ENCODE measurements at places on chromosomes 6 and 20. TPM values are rescaled to one million over a fixed set of nuclear protein-coding genes. Genes with fewer than 3 reads are reported as not detected.
A peak's percentile ranks its signal among the peaks of the same experiment; 100 is the strongest.

The ADNP gene
- total RNA-seq: 20.4 TPM

The OR2J2 gene
- not detected for total RNA-seq

The OPN5 gene
- not detected for total RNA-seq

DNA sequence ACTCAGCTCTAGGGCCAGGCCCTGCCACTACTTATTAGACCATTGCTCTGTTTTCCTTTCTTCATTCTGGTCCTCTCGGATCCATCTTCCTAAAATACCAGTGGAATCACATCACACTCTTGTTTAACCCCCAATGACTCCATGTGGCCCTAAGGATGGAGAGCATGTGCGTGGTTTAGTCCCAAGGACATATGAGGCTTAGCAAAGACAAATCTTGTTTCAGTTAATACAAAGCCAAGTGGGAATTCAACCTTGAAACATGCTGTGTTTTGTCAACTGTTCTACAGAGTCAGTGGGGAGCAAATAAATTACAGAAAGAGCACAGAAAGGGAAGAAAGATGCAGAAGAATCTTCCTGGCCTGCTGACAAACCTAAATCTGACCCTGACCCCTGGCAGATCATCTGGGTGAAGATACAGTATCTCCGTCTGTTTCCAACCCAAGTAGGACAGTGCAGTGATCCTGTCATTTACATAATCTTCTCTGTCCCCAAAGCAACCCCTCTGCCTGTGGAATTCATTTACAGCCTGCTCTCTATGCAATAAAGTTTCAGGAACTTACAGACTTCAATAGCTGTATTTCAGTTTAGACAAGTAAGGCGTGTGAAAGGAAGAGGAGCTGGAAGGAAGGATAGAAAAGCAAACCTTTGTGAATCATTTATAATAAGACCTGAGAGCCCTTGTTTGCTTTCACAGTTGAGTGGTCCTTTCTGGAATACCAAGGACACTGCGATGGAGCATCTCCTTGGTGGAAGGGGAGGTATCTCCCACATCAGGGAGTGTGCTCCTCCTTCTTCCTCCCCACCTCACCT lies 144.0 kb downstream of the THBS2 start:
- no peak for DNase-seq

- DNase-seq: peak; percentile 54
Measured at GRCh38 chr6:149169761-149170511, 147.6 kb upstream of the TAB2 start.

GRCh38 chr6:113539202-113539601 lies 317.9 kb upstream of the MARCKS start:
- DNase-seq: peak; percentile 81

DNA sequence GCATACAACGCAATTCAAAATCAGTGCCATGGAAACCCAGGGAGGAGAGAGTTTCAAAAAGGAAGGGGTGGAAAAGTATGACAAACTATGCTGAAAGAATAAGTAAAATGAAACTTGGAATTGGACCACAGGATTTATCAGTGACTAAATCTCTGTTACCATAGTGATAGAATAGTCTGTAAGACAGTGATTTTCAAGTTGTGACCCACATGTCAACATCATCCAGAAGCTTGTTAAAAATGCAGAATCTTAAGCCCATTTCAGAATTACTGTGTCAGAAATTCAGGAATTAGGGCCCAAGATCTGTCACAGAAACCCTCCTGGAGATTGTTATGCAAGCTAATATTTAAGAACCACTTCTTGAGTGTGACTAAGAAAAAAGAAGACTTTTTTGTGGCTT lies 417.7 kb upstream of the JAG1 start:
- DNase-seq: no peak

- no peak for DNase-seq
Measured at GRCh38 chr6:20572940-20573339, 38.7 kb downstream of the CDKAL1 start.

All from SJSA1 (cell line).